ENCODE measurements at places on chromosomes 12 and 14. TPM values are rescaled to one million over a fixed set of nuclear protein-coding genes. Genes with fewer than 3 reads are reported as not detected.

FIGNL2 gene
- total RNA-seq = 0.16 TPM

TGM1 gene
- total RNA-seq = 1.2 TPM

CELA1 gene
- total RNA-seq = not detected

SOAT2 gene
- 0.24 TPM for total RNA-seq

SYT1 gene
- total RNA-seq = 6.3 TPM

IL26 gene
- total RNA-seq = not detected

Measured in A549 treated with CpdA at 1 μM for 4 hours (cell line).